ENCODE measurements at places on chromosomes 6 and 20.

GRCh38 chr20:584161-584970, 25.7 kb downstream of the TCF15 start:
- no peak for DNase-seq

- DNase-seq: no peak
Measured at GRCh38 chr6:72748759-72749158, 126.9 kb downstream of the KCNQ5 start.

DNA sequence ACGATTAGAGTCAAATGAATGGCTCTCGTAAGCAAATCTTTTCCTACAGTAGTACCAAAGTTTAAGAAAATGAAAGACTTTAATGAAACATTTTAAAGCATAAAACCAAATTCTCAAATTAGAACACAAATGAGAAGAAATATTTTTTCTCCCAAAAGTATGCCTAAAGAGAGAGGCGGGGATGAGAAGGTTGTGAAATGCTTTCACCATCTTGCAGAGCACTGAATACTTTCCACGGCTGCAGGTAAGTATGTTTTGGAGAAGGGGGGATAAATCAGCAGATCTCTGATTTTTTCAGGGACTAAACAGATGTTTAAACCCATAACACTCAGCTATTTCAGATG, 277.1 kb downstream of the ADGB start:
- DNase-seq: no peak

- peak; percentile 60 for DNase-seq
Measured at GRCh38 chr20:57089699-57090144, 176.7 kb downstream of the BMP7 start.

DNA sequence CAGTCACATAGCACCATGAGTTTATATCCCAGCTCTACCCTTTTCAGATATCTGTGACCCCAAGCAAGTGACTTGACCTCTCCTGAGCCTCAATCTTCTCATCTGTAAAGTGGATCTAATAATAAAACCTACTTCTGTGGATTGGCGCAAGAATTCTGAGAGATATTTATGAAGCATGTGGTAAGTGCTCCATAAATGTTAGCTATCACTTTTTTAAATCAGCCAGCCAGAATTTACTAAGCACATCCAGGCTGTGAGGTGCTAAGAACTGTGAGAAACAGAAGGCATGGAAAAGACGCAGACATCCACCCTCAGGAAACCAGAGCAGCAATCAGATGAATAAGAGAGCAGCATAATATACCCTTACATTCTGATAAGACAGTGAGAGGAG, 862 bp downstream of the C20orf96 start:
- DNase-seq: no peak

DNA sequence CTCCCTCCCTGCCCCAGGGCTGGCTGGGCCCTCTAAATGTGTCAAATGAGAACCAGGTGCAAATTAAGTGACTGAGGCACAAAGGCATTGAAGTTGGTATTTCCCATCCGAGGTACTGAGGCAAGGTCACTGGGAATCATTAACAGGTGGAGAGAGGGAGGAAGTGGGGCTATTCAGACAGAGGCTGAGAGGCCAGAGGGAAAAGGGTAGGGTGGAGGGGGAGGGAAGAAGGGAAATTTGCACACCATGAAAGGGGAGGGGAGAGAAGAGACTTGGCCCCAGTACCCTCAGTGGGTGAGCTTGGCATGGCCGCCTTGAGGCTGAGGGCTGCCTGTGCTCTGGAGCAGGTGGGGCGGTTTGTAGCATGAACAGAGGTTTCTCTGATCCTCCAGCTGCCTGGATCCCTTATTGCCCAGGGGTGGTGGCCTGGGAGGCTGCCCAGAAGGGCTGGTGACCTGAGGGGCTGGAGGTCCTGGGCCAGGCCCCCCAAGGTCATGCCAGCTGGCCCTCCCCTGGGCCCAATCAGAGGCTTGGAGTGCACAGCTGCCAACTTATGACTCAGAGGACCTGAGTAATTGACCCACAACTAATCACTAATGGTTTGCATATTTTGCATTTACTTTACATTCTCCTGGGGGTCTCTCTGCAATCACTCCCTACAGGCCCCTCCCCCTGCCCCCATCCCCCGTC, 40.3 kb upstream of the ZFAND3 start:
- DNase-seq: no peak

DNA sequence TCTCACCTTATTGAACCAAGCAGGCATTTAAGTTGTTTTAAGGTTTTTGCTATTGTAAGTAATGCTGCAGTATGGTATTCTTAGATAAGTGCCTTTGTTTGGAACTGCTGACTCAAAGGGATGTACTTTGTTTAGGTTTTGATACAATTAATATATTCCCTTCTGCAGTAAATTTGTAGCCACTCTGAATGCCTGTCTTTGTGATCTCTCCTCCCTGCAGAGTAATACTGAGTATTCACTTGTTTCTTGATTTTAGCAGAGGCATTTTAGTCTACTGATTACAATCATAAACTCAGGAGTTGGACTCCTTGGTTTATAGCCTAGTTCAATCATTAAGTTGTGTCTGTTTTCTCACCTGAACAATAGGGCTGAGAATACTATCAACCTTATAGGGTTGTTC, 13.4 kb downstream of the CDS2 start:
- DNase-seq: no peak

GRCh38 chr6:137240168-137240567, 21.0 kb upstream of the IFNGR1 start:
- no peak for DNase-seq

GRCh38 chr6:101937108-101937507, 543.6 kb downstream of the GRIK2 start:
- DNase-seq: no peak

DNA sequence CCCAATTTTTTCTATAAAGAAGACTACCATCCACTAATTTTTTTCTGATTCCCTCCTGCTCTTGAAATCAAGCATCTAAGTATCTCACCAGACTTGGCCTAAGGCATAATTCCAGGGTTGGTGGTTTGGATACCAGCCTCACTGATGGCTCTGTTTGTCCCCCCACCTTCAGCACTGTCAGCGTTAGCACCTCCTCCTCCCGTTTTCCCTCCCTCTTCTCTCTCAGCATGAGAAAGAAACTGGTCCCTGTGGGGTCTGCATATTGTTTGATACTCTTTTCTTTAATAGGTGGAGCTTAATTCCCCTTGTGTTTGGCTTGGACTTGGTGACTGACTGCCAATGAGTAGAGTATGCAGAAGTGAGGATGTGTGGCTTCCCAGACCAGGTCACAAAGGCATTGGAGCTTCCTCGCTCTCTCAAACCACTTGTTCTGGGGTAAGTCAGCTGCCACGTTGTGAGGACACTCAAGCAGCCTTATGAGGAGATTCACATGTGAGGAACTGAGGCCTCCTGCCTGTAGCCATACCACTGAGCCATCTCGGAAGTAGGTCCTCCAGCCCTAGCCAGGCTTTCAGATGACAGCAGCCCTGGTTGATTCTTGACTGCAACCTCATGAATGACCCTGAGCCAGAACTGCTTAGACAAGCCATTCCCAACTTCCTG, 65.2 kb downstream of the RIOK1 start:
- DNase-seq: no peak

- no peak for DNase-seq
Measured at GRCh38 chr20:1386323-1386722, 6.5 kb downstream of the FKBP1A start.

GRCh38 chr6:142030115-142030619, 102.6 kb upstream of the GJE1 start:
- DNase-seq: no peak

- no peak for DNase-seq
Measured at GRCh38 chr6:155040901-155041650, 46.0 kb downstream of the TIAM2 start.

DNA sequence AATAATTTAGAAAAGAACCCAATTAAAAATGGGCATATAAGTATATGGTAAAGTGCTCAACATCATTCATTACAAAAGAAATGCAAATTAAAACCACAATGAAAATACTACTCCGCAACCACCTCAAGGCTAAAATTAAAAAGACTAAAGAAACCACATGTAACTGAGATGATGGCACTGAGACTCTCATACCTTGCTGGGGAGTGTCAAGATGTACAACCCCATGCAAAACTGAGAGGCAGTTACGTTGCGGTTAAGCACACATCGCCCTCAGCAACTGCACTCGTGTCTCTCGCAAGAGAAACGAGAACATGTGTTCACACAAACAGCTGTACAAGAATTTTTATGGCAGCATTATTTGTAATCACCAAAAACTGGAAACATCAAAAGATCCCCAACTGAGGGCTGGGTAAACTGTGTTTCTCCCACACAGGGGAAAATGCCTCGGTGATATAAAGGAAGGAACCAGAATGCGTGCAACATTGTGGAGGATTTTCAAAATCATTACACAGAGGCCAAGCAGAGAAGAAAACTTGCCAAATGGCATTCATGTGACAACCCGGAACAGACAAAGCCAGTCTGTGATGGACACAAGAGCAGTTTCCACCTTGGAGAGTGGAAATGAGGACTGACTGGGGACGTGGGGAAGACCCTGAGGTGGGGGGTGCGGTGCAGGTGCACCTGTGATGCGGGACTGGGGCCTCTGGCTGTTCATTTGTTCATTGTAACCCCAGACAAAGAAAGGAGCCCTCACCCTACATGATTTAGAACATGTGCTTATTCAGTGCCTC, 144.9 kb downstream of the WDR27 start:
- DNase-seq: no peak

DNA sequence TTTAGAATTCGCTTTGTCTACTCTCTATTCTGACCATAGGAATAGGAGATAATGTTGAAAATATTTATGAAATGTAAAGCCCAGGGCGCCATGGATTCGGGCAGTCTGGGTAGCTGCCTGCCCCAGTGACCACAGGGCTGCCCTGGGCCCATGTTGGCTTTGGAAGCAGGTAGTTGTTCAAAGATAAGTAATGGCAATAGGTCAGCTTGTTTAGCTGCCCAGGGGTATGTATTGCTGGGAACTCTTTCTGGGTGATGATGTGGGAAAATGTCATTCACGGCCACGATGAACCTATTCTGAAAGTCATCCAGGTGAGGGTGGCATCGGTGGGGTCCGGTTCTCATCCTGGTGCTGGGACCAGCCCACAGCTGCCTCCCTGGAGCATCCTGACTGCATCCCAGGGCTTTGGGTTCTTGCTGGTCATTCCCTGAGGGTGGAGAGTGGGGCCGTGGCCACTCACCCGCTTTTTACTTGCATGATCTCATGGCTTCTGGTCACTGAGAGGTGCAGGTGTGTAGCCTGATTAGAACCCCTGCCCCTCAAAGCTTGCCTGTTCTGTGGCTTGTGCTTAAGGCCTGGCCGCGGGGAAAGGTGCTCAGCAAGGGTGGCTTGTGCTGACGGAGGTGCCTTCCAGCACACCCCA, 102.8 kb downstream of the ERMARD start:
- no peak for DNase-seq

- DNase-seq: no peak
Measured at GRCh38 chr20:62658593-62659178, 16.4 kb downstream of the SLCO4A1 start.

DNA sequence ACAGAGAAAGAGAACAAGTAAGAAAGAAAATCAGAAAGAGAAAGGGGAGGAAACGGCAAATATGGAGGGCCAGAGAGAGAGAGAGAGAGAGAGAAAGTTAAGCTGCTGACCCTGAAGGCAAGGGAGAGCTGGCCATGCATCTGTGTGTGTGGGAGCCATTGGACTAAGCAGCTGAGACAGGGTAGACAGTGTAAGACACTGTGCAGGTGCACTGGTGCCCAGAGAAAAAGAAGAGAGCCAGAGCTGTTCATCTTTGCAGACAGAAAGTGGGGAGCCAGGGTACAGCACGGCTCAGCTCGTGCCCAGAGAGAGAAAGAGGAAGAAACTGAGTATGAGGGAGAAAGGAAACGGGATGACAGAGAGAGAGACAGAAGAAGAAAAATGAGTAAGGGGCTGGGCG, 24.2 kb upstream of the ZNF318 start:
- DNase-seq: no peak

DNA sequence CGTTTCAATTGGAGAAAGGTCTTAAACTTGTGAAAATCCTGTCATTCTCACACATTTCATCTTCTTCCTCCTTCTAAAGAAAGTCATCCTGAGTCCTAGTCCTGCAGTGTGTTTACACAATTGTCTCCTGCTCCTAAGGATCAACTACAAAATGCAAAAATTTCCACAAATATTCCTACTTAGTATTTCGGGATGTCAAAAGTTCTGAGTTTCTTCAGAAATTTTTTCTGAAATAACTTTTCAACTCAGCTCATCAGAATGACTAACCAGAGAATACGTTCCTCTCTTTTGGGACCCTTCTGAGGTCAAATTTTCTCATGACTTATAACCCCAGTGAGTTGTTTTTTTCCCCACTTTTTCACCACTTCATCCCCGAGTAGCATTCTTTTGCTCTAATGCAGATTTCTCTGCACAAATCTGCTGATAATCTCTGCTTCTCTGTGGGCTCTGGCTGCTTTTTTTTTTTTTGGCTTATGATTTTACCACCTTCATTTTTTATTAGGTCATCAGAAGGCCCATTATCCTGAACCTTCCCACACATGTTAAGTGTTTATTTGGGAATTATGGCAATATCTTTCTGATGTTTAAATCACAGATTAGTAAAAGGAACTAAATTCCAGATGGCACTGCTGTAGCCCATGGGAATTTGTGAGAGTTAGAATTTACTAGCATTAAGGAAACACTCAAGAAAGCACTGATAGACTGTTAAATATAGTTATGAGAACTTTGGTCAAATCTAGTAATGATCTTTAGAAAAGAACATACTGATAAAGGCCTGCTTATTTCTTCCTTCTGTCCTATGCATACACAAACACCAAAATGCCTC, 41.4 kb downstream of the MAP3K5 start:
- no peak for DNase-seq

- DNase-seq: no peak
Measured at GRCh38 chr6:56062836-56063235, 184.5 kb downstream of the COL21A1 start.

- peak; percentile 58 for DNase-seq
Measured at GRCh38 chr20:41138475-41139226, 1.3 kb downstream of the PLCG1 start.

DNA sequence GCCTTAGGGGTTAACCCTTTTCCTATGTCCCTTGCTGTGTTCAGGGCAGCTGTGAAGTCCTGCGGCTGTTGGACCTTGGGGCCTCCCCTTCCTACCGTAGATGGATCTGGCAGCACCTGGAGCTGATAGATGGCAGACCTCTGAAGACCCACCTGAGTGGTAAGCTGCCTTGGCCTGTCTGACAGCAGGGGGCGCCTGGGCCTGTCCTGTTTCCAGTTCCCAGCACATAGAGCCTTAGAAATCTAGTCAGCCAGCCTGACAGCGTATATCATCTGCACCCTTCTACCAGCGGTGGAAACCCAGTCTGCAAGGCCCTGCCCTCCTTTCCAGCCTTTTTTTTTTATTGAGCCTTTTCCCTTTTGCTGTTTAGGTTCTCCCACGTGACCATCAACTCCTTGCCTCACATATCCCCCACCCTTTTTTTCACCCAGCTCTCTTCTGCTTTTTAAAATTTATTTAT, 26.6 kb downstream of the CNBD2 start:
- DNase-seq: peak; percentile 90

DNA sequence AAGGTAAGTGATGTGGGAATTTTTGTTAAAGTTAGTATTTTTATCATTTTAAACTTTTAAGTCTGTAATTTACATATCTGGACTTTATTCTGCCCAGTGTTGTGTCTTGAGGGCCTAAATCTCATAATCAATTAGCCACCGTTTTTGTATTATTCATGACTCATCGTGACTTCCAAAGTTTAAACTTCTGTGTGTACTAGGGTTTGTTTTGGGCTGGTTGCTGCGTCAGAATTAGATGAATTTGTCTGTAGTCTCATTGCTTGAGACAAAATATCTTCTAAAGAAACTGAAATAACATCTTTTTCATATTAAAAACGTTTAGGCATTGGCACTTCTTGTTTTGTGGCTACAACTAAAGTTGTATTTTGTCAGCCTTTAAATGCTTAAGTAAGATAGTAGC, 41.3 kb downstream of the CDYL start:
- DNase-seq: no peak

Measured in CD4-positive, alpha-beta T cell treated with Interleukin-17A for 4 hours (primary cell).